ENCODE measurements at places on chromosomes 3 and 15.

GRCh38 chr3:117630469-117630868 lies 920.9 kb downstream of the TUSC7 start:
- no peak for DNase-seq

DNA sequence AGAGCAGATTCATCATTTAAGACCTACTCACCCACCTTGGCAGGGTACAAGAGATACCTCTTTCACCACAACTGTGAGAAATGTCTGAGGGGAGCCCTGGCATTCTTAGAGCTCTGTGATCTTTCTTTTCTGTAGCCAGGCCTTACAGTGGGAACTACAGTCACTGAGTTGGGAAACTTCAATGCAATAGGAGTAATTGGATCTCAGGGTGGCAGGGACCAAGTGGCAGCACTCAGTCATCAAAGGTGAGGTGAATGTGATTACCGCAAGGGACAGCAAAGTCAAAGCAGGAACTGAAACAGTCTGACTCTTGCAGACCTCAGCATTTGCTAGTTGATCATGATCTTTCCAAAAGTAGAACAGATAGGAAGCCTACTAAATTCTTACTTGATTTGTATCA lies 7.2 kb upstream of the MCF2L2 start:
- no peak for DNase-seq

GRCh38 chr3:154421083-154421482 lies 8.9 kb downstream of the GPR149 start:
- DNase-seq: no peak

DNA sequence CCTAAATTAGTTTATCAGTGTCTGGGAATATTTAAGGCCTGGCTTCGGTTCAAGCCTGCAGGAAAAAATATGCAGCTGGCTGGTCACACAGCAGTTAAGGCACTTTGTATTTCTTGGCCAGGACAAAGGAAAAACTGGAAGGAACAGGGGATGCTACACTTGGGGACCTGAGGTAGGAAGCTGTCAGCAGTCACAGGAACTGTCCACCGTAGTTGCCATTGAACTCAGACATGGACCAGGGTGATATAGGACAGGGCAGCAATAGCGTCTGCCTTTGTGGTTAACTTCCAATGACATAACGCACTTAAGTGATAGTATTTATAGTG lies 49.1 kb downstream of the NR1D2 start:
- DNase-seq: no peak

GRCh38 chr15:99324082-99324620 lies 72.9 kb downstream of the LRRC28 start:
- no peak for DNase-seq

DNA sequence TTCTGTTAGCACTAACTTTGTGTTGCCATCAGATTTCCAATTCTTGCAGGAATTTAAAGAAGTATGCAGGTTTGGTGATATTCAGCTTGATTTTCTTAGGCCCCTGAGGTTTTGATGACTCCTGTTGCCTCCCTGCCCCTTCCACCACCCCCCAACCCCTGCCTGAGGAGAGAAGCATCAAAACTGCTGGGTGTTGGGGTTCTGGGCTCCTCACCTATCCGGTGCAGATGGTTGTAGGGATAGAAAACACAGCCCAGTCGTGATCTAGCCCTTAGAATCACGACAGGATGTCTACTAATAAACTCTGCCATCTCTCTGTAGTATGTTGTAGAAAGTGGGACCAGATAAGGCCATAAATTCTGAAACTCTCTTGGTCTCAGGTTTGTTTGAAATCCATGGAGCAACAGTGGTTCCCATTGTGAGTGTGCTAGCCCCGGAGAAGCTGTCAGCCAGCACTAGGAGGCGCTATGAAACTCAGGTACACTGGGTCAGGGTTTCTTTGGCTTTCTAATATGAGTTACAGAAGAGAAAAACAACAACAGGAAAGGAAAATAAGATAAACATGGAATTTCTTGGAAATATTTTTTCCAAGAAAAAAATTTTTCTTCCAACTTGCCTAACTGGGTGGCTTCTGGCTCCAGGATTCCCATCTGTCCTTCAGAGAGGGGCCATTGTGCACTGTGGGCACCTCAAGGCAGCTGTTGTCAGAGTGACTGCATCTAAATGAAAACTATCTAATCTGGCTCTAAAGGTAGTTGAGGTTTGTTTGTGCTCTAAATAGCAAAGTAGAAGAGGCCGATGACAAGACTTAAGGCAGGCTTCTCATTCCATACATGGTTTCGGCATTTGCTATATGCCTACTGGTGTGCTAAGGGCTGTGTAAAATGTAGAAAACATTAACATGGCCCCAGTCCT lies 8.7 kb downstream of the SRP14 start:
- no peak for DNase-seq
